Activated CD4-positive, alpha-beta T cell treated with anti-CD3 and anti-CD28 coated beads, Interleukin-2, amount 10 ng/mL, durations not matched to agents 7 days and 5 days (primary cell): ENCODE measurements at places on chromosomes 4 and X. TPM values are rescaled to one million over a fixed set of nuclear protein-coding genes. Genes with fewer than 3 reads are reported as not detected.

Gene CLCN4
- not detected for total RNA-seq

Gene LNX1
- not detected for total RNA-seq

DNA sequence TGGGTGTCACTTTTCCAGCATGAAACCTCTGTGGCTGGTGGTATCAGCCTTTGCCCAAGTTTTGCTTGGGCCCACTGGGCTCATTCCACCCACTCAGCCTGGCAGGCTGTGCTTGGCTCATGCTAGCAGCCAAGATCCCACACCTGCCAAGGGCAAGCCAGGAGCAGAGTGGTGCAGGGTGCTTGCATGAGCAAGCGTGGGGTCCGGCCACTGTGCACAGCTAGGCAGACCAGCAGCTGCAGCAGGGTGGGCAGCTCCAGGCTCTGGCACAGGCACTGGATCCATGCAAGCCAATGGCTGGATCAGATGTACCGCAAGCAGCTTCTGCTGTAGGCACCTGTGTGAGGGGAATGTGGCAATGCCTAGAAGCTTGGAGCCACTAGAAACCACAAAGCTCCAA is 253.9 kb downstream of the SPOCK3 start:
- DNase-seq = no peak

GRCh38 chrX:128800138-128800537 is 723.2 kb downstream of the SMARCA1 start:
- no peak for DNase-seq

DNA sequence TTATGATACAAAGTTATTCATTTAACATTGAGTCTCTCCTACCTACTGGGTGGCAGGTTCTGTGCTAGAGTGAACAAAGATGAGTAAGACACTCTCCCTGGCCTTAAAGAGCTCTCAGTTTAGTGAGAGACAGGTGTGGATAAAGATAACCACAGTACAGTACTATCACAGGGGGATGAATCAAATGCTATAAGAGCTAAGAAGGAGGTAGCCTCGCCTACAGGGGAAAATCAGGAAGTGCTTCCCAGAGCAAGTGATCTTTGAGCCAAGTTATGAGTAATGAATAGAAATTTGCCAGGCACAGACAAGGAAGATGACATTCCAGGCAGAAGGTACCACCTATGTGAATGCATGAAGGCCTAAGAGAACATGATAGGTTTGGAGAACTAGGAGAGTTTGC is 3.4 kb upstream of the IGBP1 start:
- no peak for DNase-seq

DNA sequence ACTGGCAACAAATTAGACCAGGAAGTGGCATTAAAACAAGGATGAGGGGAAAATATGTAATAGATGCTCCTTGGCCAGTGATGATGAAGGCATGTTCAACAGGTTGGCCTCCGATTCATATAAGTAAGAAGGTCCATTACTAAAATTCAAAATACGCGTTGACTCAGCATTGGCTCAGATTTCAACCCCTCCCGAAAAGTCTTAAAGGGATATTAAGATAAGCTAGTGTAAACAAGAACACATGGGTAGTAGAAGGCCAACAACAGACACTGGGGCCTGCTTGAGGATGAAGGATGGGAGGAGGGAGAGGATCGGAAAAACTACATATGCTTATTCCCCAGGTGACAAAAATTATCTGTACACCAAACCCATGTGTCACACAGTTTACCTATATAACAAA is 19.1 kb upstream of the LAP3 start:
- DNase-seq = no peak

DNA sequence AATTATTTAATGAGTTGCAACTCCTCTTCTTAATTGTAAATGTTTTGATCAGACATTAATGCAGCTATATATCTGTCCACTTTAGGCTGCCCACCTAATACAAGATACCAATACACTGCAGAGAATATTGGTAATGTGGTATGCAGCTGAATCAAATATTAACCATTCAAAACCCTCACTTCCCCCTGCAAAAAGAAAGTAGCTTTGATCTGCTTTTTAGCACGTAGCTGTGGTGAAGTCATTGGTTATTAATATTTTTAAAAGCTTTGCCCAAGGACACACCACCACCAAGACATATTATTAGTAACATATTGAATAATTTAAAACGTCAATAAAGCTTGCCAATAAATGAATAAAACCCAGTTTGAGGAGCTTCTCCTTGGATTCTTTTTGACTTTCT is 28.6 kb upstream of the CYP2U1 start:
- DNase-seq = no peak

GRCh38 chrX:112642349-112642748 is 37.4 kb downstream of the LHFPL1 start:
- DNase-seq = peak; percentile 21

GRCh38 chr4:81796790-81797528 is 325.3 kb upstream of the RASGEF1B start:
- no peak for DNase-seq
